Stimulated activated CD4-positive, alpha-beta T cell treated with anti-CD3 and anti-CD28 coated beads, TNF-alpha, amount 100 ng/mL, for 24 hours (primary cell): ENCODE measurements at places on chromosomes 12 and 14.
A peak's percentile ranks its signal among the peaks of the same experiment; 100 is the strongest.

DNA sequence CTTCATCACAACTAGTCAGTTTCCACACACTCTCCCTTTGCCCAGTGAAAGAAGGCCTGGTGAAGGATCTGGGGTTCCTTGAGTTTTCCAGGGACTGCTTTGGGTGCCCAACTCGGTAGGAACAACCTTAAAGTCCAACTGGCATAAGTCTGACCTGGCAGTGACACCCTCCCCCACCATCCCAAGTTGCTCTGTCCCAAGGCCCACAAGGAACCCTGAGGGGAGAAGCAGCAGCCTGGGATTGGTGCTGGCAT lies 1.6 kb downstream of the KMT2D start:
- DNase-seq = no peak

DNA sequence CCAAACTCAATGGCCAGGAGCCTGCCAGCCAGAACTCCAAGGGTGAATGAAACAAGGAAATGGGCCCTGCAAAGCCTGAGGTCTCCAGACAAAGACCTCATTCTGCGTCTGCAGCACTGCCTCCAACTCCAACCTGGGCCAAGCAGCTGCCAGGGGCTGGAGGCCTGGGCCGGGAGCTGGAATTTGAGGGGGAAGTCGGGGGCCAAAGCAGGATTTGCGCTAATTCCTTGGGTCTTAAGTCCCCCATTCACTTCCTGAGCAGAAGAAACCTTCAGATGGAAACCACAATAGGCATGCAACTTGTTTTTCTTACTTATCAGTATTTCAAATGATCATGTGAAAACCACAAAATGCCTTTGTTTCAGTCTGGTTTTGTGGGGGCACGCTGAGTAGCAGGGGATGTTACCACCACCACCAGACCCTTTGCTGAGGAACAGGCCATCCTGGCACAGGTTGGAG lies 23.0 kb upstream of the TC2N start:
- DNase-seq = no peak

- DNase-seq = no peak
Measured at GRCh38 chr12:130018614-130019013, 114.8 kb upstream of the TMEM132D start.

DNA sequence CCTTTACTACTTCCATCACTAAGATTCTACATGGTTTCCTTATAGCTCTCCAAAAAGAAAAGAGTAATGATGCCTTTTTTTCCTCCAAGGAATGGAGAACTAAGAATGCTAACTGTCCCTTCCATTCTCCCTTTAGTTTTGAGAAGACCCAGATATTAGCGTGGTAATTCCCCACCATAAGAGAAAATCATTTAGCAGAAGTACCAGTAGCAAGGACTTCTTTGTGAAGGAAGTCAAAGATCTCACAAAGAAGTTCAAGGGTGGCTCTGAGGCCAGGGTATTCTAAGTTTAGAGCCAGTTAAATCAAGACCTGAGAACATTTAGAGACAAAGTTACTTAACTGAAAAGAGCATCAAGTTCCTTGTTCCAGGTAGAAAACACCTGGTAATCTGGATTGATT lies 7.3 kb downstream of the USP15 start:
- DNase-seq = no peak

GRCh38 chr12:85029456-85029855 lies 6.6 kb downstream of the TSPAN19 start:
- no peak for DNase-seq

DNA sequence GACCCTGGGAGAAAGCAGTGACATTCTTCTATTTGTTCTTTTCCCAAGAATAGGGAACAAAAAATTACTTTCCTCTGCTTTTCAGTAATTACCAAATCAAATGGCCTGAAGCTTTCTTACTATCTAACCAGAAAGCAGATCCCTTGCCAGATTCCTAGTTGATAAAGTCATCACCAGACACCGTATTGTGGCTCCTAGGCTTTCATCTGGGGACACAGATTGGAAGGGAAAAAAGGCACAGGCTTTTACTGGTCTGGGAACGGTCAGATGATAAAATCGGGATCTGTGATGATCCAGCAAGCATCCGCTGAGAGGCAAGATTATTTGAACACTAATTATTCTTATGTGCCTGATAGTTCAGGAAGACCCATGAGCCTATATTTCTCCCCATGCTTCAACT lies 79.1 kb upstream of the BCL2L14 start:
- DNase-seq = no peak

DNA sequence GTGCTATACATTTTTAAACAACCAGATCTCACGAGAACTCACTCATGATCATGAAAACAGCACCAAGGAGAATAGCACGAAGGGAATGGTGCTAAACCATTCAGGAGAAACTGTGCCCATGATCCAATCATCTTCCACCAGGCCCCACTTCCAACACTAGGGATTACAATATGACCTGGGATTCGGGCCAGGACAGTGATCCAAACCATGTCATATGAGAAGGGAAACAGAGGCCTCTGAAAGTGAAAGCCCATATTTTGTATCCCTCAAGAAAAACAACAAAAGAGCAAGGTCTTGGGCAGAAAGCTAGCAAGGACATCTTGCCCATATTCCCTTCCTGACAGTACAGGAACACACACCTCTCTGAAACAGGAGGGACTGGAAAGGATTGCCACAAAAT lies 163.9 kb upstream of the VASH1 start:
- no peak for DNase-seq

DNA sequence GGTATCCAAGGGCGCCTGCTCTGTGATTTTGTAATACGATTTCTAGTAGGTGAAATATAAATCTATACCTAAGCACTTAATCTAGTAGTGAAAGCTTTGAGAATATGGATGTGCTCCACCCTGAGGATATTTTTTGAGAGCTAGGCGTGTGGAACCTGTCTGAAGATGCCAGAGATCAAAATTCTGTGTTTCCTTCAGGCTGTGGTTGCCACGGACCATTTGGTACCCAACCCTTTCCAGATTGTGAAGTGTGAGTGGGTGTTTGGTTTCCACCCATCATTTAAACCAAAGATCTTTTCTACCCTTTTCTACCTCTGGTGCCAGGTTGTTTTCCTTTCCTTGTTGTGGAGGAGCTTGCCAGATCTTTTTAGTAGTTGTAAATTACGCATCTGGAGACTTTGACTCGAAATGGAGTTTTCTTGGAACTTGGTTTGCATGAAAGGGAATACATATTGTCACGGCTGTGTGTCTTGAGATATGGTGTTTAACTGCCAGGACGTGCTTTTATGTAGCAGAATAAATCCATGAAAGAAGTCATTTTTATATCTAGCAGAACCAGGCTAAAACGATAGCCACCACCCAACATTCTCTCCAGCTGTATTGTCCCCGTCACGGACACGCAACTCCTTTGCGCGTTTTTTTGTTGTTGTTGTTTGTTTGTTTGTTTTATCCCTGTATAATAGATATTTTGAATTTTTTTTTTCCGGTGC lies 2.2 kb downstream of the LRFN5 start:
- DNase-seq = no peak

- DNase-seq = no peak
Measured at GRCh38 chr14:91307652-91308051, 63.1 kb upstream of the GPR68 start.

DNA sequence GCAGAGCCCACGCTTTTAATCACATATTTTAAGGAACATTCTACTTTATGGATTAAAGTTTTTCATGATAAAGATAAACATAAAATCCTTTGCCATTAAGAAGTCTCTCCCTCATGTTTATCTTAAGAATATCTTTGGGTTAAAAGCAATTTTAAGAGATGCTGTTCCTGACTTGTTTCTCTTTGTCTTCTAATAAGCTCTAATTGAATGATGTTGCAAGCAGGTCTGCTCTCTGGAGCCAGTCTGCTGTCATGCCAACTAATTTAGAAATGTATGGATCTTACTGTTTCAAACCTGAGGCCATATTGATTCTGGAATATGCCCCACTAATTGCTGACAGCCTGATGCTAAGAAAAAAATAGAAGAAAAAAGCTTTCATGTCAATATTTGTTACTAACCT lies 173.6 kb downstream of the TTC8 start:
- DNase-seq = no peak

- DNase-seq = no peak
Measured at GRCh38 chr12:46177837-46178608, 90.8 kb downstream of the SLC38A1 start.

- DNase-seq = peak; percentile 35
Measured at GRCh38 chr14:106564058-106564643, 1037.8 kb downstream of the TMEM121 start.
